ENCODE measurements at places on chromosomes 5 and 9.

DNA sequence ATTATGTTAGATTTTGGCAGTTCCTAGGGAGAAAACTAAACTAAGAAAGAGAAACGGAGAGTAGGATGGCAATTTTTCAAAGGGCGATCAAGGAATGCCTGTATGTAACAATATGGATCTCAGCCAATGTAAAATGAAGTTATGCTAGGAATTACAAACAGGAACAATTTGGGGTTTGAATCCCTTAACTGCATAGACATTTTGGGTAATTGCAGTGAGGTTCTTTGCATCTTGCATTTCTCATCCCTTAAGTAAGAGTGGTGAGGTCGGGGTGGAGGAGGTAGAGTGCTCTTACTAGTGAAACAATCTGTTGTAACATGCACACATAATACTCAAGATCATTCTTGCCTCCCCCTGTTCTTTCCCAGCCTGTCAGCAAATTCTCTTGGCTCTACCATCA is 137.6 kb downstream of the NPR3 start:
- DNase-seq, result no peak

- no peak for DNase-seq
Measured at GRCh38 chr5:61263561-61264272, 68.3 kb upstream of the ZSWIM6 start.

DNA sequence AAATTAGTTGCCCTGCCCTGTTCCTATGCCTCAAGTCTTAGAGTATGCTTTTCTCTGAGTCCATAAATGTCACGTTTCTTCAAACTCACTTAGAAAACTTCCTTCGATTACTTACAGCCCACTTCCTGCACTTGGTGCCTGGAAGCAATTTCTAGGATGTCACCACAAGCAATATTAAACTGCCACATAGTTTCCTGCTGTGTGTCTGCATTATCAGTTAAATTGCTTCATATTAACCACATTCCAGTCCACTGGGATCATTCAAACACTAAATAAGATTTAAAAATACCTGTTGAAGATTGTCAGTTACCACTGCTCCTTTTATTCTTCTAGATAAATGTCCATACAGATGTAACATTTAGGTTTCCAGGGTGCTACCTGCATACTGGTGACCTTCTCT is 4.1 kb downstream of the DENND1A start:
- DNase-seq, result no peak

DNA sequence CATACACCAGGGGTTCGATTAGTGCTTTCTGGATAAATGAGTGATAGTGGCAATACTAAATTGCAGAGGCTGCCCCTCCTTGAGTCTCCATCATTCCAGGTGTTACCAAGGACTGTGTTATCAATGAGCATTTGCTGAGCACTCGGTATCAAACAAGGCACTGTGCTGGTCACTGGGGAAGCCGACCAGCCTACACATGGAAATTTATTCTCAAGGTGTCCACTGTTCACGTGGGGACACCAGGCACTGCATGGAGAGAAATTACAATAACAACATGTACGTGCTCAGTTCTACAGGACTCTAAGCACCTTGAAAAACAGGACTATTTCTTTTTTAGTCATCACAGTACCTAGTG is 22.2 kb downstream of the RGS3 start:
- DNase-seq, result no peak

- DNase-seq, result no peak
Measured at GRCh38 chr5:90638878-90639277, 80.3 kb downstream of the ADGRV1 start.

DNA sequence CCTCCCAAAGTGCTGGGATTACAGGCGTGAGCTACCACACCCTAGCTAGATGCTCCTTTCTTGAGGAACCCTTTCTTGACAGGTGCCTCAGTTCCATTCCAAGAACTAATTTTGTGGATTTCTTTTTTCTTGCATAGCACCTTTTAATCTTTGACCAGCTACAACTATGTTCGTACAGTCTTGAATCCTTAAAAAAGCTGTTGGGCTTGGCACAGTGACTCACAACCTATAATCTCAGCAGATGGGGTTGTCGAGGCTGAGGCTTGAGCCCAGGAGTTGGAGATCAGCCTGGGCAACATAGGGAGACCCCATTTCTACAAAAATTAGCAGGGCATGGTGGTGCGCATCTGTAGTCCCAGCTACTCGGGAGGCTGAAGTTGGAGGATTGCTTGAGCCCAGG is 1.3 kb upstream of the ZER1 start:
- no peak for DNase-seq

DNA sequence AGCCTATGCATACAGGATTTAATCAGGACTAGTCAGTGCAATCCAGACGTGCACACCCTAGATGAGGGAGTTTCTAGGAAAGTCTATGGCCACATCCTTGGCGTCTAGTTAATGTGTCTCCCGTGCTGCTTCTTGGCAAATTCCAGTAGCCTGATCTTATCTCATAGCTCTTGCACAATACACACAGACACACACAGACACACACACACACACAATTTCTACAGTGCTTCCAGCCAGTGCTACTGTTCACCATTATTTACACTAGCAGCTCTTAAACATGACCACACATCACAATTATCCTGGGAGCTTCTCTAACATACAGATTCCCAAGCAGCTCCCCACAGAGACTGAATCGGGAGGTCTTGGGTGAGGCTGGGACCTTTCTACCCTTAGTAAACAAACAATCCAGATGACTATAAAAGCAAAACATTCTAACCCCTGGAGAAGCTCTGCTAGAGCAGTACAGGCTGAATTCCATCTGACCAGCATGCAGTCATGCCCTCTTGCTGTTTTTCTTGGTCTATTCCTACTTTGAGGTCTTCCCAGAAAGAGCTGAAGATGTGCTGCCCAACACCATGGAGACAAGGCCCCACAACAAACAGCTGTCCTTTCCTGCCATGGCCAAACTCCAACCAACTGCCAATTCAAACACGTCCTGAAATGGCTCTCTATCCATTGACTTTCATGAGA is 236.6 kb downstream of the DEPDC1B start:
- DNase-seq, result no peak

GRCh38 chr5:55173687-55174230 is 782 bp upstream of the CDC20B start:
- no peak for DNase-seq

- DNase-seq, result no peak
Measured at GRCh38 chr5:167451076-167451475, 840.4 kb upstream of the WWC1 start.

DNA sequence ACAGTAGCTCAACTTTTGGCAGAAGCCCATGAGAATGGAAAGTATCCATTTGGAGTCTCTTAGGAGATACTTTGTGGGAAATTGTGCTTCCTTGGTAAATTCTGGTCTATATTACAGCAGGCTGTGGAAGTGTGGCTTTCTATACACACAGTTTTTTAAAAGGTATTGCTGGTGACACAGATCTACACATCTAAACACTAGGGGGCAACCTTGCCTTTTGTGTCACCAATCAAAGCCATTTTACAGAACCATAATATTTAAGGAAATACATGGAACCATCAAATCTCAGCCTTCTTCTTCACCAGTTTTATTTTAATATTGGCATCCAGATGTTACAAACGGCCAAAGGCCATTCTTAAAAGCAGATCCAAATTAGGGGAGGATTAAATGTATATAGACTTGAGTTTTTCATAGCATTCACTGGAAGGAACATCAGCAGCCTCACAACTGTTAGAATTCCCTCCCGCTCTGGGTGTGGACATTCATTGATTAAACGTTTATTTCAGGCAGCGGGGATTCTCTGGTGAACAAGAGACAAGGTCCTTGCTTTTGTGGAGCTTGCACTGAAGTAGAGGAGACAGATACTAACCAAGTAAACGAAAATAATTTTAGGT is 132.4 kb upstream of the EPB41L4A start:
- no peak for DNase-seq

- DNase-seq, result no peak
Measured at GRCh38 chr5:157469073-157469472, 9.1 kb downstream of the NIPAL4 start.

- DNase-seq, result no peak
Measured at GRCh38 chr5:17157916-17158529, 59.4 kb upstream of the BASP1 start.

DNA sequence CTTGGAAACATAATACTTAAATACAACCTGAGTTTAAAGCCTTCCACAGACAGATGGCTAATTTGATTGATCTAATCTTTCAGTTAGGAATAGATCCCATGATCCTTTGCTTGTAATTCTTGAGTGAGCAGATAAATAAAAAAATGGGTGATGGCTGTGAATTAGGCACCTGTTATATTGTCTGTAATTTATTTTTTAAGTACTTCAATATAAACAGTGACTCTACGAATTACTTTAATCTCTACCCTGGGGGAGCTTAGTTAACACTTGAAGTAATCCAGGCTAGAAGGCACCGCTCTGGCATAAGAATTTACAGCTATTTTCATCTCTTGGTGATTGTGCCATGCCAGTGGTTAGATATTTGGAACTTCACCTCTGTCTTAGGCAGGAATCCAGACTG is 9.0 kb downstream of the EGFLAM start:
- no peak for DNase-seq

GRCh38 chr9:89606624-89607311 is 2.0 kb downstream of the GADD45G start:
- DNase-seq, result peak; percentile 41

GRCh38 chr5:15322421-15322820 is 177.6 kb upstream of the FBXL7 start:
- DNase-seq, result no peak

- no peak for DNase-seq
Measured at GRCh38 chr5:77550406-77550805, 58.3 kb upstream of the WDR41 start.

DNA sequence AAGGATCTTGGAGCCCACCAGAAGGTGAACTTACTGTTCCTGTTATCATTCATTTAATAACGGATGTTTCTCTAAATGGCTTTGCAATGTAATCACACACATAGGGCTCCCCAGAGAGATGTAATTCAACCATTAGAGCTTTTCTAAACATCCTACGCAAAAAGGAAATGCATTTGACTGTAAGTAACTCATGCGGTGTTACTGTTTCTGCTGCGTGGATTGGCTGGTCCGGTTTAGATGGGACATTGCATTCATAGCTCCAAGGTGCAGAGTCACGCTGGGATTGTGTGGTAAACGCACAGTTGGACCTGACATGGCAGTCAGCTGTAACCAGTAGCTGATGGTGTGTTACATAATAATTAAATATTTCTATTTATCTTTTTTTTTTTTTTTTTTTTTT is 185.5 kb upstream of the OTULINL start:
- DNase-seq, result no peak

- no peak for DNase-seq
Measured at GRCh38 chr9:132055756-132056155, 23.9 kb downstream of the MED27 start.

GRCh38 chr5:135693371-135693955 is 114.7 kb upstream of the CXCL14 start:
- DNase-seq, result no peak

DNA sequence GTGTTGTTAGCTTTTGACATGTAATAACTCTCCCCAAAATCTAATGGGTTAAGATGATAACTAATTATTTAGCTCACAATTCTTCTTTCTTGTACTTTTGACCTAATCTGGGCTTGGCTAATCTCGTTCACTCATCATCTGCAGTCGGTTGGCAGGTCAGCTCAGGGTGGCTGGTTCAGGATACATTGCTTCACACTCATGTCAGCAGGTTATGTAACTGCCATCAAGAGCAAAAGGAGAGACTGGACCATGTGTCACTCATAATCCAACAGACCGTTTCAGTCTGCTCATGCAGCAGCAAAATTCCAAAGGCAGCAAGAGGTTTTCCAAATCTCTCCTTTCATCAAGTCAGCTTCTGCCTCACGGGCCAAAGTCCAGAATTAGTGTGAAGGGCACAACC is 998.4 kb upstream of the CTNND2 start:
- DNase-seq, result no peak

DNA sequence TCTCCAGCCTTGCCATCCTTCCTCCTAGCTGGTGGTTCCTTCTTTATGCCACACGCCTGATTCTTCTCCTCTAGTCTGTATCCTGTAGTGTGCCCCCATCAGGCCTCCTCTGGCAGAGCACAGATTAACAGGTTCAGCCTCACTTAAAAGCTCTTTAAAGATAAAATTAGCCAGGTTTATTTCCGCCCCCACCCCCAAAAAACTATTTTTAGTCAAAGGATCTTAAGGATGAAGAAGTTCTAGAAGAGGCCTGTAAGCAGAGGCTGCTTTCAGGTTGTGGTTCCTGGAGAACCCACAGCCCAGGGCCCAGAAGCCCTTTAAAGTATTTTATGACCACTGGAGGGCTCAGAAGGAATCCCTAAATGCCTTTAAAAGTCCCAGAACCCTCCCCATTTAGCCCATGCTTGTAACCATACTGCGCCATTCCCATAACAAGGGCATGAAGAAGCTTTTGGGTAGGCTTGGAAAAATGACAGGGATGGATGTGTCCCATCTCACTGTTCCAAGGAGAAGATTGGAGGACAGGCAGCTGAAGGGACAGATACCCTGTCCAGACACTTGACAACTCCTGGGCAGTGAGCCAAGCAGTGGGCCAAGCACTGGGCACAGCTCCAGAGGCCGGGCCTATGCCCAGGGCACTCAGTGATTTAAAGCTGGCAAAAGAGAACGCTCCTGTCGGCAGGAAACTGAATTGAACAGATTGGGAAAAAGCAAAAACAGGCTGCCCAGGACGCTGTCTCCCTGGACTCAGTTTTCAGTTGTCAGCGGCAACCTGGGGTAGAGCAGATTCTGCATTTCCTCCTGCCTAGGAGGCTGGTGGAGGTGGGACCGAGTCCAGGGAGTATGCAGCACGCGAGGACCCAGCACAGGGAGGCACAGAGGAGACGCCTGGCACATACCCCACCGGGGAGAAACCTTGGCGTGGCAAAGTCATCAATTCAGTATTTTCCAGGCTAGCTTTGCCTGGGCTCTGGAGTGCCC is 106.3 kb upstream of the SSBP2 start:
- DNase-seq, result peak; percentile 42

GRCh38 chr5:126189862-126190261 is 233.3 kb upstream of the GRAMD2B start:
- DNase-seq, result no peak

GRCh38 chr5:14039063-14039462 is 94.6 kb upstream of the DNAH5 start:
- no peak for DNase-seq

DNA sequence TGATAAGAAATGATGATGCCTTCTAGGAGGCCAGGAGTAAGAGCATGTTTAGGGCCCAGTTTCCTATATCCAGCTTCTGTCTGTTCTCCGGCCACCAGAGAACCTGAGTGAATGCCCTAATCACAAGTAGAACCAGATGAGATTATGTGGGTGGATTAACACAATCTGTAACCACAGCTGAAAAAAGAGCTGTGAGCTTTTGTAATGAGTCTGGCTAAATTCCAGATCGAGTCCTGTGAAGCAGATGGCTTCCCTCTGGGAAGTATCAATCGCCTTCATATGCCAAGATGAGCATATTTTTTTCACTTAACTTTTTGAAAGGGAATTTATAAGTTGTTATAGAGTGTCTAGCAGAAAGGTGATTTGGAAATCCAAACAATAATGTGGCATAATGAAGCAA is 99.8 kb downstream of the NNT start:
- no peak for DNase-seq
